ENCODE measurements at places on chromosomes 13 and 19.

GRCh38 chr13:24308488-24309020 is 826 bp upstream of the C1QTNF9 start:
- DNase-seq: no peak

- DNase-seq: no peak
Observed at GRCh38 chr13:70945506-70945905, 837.3 kb upstream of the KLHL1 start.

DNA sequence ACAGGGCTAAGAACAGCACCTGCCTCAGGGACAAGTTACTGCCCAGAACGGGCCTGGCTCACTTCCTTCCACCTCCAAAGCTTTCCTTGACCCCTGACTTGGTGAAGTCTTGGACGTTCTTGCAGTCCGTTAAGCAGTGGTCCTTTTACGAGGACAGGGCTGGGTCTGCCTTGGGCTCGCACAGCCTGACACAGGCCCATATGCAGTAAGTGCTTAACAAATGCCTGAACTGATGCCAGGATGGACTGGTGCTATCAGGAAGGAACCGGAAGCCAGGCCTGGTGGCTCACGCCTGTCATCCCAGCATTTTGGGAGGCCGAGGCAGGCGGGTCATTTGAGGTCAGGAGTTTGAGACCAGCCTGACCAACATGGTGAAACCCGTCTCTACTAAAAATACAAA is 1.8 kb upstream of the PLK5 start:
- DNase-seq: no peak

- no peak for DNase-seq
Observed at GRCh38 chr19:16403151-16403977, 68.4 kb downstream of the EPS15L1 start.

GRCh38 chr13:24222756-24223155 is 62.2 kb downstream of the SPATA13 start:
- DNase-seq: no peak

DNA sequence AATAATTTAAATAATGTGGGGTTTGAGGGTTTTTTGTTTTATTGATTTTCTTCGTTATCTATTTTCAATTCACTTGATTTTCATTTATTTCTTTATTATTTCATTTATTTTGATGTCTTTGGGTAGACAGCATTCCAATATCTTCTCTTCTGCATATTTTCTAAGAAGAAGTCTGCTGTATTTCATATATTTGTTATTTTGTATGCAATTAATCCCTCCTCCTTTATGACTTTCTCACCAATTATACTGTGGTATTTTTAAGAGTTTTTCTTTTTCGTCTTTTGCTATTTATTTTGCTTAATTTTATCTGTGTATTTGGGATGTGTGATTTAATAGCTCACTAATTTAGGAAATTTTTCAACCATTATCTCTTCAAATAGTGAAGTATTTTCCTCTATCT is 1444.4 kb upstream of the MIR17HG start:
- DNase-seq: no peak

- no peak for DNase-seq
Observed at GRCh38 chr19:54125713-54126112, 10.2 kb downstream of the PRPF31 start.

- DNase-seq: no peak
Observed at GRCh38 chr13:112003396-112003795, 63.6 kb upstream of the SOX1 start.

DNA sequence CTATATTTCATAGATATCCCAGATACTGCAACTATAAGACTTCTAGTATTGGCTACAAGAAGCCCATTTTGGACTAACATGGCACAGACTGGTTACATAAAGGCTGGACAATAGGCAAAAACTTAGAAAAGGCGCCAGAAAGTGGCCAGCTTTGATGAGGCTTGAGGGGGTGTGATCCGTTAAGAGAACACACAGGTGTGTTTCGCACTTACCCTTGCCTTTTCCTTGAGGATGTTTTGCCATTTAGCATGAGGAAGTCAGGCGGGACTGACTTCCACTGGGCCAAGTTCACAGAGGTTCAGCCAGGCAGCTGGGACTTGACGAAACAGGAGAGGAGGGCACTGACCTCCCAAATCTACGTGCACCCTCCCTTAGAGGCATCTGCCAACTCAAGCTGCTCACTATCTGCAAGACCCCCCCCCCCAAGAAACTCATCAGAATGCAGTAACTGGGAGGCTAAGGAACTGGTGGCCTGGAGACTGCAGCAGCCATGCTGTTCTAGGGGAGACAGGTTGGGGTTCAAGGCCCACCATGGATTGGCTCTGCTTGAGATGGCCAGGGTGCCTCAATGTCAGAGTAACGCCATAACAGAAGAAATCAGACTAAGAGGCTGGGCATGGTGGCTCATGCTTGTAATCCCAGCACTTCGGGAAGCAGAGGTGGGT is 4.5 kb upstream of the LIN7B start:
- DNase-seq: no peak

- no peak for DNase-seq
Observed at GRCh38 chr13:78596399-78596735, 7.0 kb downstream of the POU4F1 start.

GRCh38 chr13:76036176-76036575 is 400.0 kb downstream of the LMO7 start:
- no peak for DNase-seq

DNA sequence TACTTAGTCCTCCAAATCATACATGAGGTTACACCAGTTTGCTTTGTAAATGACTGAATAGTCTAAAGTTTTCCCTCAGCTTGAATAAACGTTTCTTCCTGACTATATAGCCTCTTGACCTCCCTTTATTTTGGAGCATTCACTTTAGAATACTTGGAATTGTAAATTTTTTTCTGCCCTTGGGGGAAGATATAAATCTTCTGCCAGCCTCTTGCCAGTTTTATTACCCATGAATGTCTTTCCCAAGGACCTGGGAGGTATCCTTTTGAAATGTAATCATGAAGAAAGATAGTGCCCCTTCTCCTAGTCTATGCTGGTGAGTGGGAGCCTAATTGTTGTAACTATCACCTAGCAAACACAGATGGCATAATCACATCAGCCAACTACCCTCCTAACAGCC is 2033.9 kb upstream of the PCDH20 start:
- DNase-seq: no peak

DNA sequence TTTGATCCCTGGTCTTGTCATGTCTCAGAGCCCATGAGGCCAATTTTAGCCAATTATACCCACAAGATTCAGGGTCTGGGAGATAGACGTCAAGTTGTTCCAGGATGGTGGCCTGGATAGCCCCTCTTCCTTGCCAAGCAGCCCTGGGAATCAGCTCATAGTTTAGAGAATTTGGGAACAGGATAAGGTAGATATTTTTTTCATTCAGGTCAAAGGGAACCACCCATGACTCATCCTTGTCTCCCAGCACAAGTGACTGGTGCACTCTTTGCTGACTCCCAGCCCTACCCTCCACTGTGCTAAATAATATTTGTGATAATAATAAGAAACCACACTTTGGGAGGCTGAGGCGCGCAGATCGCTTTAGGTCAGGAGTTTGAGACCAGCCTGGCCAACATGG is 17.1 kb upstream of the S1PR4 start:
- DNase-seq: no peak

- DNase-seq: no peak
Observed at GRCh38 chr19:31943191-31943661, 402.2 kb upstream of the ZNF507 start.

- no peak for DNase-seq
Observed at GRCh38 chr19:31334101-31334848, 15.0 kb downstream of the TSHZ3 start.

All from heart right ventricle (tissue), 16 donors.